ENCODE measurements at places on chromosomes 7 and 10.

DNA sequence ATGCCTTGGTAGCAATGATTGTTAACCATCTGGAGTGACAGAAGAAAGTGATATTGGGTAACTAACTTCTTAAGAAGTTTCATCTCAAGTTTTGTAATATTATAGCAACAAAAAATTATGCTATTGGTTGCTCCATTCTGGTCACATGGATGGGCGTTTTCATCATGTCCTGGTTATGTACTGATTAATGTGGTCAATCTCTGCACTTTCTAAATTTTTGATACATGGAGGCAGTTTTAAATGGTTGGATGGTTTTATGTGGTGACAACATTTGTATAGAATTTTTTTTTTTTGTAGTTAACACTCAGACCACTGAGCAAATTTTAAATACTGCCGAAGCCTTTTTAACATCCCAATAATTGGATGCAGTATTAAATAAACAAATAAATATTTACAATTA is 55.2 kb upstream of the CCAR1 start:
- DNase-seq: no peak

DNA sequence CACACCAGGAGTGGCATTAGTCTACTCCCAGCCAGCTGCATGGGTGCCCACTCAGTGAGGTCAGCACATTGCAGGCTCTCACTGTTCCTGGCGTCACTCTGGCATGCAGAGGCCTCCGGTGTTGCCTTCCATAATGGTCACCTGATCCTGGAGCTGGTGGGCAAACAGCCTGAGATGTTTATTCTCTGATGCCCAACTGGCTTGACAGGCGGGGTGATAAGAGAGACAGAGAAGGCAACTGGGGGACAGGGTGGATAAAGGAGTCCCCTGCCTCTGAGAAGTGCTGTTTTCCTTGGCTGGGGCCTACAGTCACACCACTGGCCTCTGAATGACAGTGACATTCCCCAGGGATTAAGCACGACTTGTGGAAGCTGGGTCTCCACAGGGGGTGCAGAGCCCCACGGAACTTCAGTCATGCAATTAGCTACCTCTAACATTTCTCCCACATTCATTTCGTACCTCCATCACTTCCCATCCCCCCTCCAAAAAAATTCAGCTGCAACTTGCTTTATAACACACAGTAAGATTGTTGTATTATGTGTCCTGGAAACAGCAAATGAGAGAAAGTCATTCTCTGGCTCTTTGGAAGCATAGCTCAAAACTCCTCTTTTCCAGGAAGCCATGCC is 7.1 kb upstream of the RBM20 start:
- no peak for DNase-seq

DNA sequence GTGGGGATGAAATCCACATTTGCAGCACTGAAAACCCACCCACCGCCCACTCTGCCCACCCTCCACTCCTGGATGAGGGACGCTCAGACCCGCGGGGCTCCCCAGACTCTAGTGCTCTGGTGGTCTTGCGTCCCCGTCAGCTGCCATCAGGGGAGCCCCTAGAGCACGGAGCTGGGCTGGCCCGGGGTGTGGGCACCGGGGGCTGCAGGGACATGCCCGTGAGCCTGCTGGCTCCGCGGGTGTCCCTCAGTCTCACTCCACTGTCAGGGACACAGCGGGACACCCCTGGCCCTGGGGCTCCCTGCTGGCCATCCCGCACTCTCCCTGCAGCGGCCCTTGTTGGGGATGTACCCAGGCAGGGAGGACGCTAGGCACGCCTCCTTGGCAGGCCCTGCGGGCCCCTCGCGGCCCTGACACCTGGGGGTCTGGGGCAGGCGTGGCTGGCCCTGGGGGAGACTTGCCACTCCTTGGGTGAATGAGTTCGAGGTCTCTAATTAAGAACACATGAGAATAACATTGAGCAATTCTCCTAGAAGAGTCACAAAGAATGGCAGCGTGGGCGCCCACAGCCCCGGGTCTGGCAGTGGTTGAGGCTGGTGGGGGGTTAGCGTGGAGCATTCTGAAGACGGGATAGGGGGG is 64.2 kb downstream of the CFAP46 start:
- no peak for DNase-seq

GRCh38 chr7:38903057-38903456 is 5.9 kb downstream of the VPS41 start:
- DNase-seq: no peak
